HepG2 (cell line): ENCODE measurements at places on chromosomes 4 and X. TPM values are rescaled to one million over a fixed set of nuclear protein-coding genes. Genes with fewer than 3 reads are reported as not detected.

DNA sequence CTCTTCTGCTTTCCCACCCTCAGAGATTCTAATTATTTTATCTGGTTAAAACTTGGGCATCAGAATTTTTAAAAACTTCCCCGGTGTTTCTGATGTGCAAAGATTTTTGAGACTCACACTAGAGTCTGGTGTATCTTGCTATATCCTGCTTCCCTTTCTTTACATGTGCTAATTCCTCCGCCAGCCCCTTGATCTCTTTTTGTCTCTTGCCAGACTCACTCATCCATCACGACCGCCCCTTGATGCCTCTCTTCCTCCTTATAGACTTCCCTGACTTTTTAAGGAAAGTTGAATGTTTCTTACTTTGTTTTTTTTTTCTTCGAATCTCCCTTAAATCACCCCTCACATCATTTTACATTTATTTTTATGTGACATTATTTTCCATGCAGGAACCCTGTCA, 274.9 kb upstream of the PITX2 start:
- H3K4me1 ChIP-seq, result no peaks in the 10 kb centered on the region
- no peak overlapping the region for H3K4me3 ChIP-seq
- no peak overlapping the region for H3K27ac ChIP-seq
- DNase-seq, result no peak
- H3K36me3 ChIP-seq, result no peaks in the 10 kb centered on the region

DNA sequence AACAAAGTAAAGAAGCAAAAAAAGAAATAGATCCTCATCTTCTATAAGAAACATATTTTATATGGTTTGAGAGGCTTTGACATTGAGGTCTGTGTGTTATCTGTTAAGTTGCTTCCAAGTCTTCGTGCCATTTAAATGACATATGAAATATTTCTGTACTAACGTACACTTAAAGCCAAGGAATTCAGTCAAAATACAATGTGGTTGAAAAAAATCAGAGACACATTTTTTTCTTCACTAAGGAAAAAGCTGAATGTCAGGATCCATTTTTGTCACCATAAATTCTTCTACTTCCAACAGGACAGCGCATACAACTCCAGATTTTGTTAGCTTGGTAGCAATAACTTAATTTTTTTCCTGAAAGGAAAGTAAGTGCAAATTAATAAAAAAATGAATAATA, 168.5 kb downstream of the FAT4 start:
- no peak overlapping the region for H3K4me3 ChIP-seq
- no peaks in the 10 kb centered on the region for H3K4me1 ChIP-seq
- no peaks in the 10 kb centered on the region for H3K36me3 ChIP-seq
- no peak overlapping the region for H3K27ac ChIP-seq

DNA sequence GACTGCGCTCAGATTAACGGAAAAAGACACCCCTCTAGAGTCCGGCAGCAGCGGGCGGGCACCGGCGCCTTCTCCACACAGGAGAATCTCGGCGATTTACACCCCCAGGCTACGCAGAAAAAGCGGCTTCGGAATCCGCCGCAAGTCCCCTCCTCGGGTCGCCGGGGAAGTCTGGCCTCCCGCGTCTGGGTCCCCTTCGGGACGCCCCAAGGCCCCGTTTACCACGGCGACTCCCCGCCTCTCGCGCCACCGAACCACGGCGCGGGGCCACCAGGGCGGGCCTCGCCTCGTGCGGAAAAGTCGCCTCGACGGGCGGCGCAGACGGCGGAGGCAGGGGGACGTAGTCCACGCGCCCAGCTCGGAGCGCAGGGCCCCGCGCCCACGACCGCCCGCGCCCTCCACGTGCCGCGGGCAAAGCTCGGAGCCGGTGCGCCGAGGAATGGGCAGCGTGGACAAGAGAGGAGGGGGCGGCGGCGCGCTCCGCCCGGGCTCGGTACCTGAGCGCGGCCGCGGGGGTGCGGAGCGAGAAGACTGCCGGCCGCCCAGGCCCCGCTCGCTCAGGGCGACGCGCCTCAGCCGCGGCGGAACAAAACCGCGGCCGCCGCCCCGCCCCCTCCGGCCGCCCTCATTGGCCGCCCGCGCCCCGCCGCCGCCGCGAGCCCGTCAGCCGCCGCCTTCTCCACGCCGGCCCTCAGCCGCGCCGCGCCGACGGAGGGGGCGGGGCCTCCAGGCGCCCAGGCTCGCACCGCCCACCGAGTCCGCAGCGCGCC, at the start of gene FAM53A:
Gene FAM53A (minus strand): TSS at position 578 of the 770 bp plus-strand sequence. CDS start 15,572 bp downstream, outside the sequence.
- peak; percentile 58 for DNase-seq
- H3K4me1 ChIP-seq, result peaks cover 39% of the 10 kb centered on the region
- H3K4me3 ChIP-seq, result 0 out of 2 replicates have a peak within 1 kb of the TSS, but pooled peaks have one; percentile 6

DNA sequence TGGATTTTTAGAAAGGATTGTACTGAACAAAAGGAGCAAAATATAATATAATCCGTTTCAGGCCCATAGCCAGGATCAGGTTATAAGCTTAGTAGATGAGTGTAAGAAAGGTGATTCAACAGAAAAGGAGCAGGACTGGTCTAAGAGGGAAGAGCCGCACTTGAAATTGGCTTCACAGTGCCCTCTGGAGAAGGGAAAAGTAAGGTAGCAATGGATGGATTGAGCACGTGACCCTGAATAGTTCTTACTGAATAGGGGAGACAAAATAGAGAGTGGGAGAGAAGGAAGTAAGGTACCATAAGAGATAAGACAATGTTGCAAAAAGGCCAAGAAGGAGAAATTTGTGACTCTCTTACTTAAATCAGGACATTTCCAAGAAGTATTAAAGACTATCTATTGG, 15.6 kb downstream of the CXorf66 start:
- no peaks in the 10 kb centered on the region for H3K36me3 ChIP-seq
- H3K4me3 ChIP-seq, result no peak overlapping the region
- H3K4me1 ChIP-seq, result no peaks in the 10 kb centered on the region
- H3K27me3 ChIP-seq, result no peaks in the 10 kb centered on the region

GRCh38 chr4:98784947-98785706, 126.7 kb upstream of the TSPAN5 start:
- no peak overlapping the region for H3K27ac ChIP-seq
- H3K4me1 ChIP-seq, result 0 out of 2 replicates have a peak, but pooled peaks cover 3% of the 10 kb centered on the region
- H3K27me3 ChIP-seq, result no peaks in the 10 kb centered on the region
- no peak for DNase-seq
- no peak overlapping the region for H3K4me3 ChIP-seq

DNA sequence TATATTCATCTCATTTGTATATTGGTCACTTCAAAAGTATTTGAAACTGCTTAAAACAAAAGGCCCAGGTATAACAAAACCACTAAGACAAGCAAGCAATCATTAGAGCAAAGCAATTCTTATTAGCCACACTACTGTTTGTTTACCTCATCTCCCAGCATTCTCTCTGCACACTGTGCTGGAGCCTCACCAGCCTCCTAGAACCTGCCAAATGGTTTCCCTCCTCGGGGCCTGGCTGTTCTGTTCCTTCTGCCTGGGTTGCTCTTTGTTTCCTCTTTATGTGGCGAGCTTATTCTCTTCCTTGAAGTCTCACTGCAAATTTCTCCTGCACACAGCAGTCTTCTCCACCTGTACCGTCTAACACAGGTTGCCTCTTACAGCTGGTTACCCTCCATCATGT, 67.5 kb upstream of the MND1 start:
- no peaks in the 10 kb centered on the region for H3K36me3 ChIP-seq
- no peaks in the 10 kb centered on the region for H3K27me3 ChIP-seq
- H3K27ac ChIP-seq, result no peak overlapping the region
- no peaks in the 10 kb centered on the region for H3K4me1 ChIP-seq

DNA sequence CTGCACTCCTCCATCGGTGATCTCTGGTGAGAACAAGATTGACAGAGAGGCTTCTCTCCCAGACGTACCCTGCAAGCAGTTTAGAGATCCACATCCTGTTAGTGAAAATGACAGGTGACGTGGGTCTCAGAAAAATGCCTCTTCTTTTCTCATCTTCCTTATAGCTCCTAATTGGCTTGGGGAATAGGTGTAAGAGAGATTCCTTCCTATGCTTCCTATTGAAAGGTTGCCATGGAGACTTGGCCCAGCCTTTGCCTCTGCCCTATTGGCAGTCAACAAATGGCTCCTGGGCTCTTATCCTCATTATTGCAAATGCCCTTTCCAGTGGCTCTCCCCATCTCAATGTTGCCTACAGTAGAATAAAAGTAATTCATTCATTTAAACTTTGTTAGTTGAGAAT, 26.5 kb upstream of the DGKK start:
- H3K4me3 ChIP-seq, result no peak overlapping the region
- H3K36me3 ChIP-seq, result no peaks in the 10 kb centered on the region
- no peaks in the 10 kb centered on the region for H3K27me3 ChIP-seq

DNA sequence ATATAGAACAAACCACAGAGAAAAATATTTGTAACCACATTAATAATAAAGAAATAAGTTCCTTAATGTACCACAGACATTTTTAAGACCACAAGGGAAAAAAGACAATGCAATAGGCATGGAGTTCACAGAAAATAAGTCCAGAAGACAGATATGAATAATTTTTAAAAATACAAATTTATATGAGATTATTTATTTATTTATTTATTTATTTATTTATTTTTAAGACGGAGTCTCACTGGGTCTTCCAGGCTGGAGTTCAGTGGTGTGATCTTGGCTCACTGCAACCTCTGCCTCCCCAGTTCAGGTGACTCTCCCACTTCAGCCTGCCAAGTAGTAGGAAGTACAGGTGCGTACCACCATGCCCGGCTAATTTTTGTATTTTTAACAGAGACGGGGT, 53.7 kb downstream of the THAP9 start:
- H3K27ac ChIP-seq, result no peak overlapping the region
- H3K4me1 ChIP-seq, result no peaks in the 10 kb centered on the region
- DNase-seq, result no peak

GRCh38 chr4:4384837-4385236, 2.1 kb upstream of the NSG1 start:
- H3K36me3 ChIP-seq, result no peaks in the 10 kb centered on the region
- peak; percentile 12 for DNase-seq
- peaks cover 85% of the 10 kb centered on the region for H3K27me3 ChIP-seq

- no peak for DNase-seq
- no peaks in the 10 kb centered on the region for H3K27me3 ChIP-seq
- peaks cover 16% of the 10 kb centered on the region for H3K4me1 ChIP-seq
- no peak overlapping the region for H3K4me3 ChIP-seq
Observed at GRCh38 chrX:24646745-24647182, 383 bp downstream of the PCYT1B start.

DNA sequence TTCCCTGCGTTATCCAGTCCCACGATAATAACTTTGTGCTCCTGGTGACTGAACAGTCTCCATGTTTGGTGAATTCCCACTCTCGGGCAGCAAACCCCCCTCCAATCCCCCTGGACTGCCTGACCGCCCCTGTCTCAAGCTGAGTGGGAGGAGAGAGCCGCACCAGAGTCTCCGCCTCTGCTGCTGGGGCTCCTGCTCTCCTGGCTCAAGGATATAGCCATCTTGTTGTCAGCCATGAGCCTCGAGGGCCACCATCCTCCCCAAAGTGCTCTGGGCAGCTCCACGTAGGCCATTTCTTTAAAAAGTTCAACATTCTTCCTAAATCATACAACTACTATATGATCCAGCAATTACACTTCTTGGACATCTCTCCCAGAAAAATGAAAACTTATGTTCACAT, 49.3 kb upstream of the PGRMC1 start:
- H3K4me1 ChIP-seq, result peaks cover 12% of the 10 kb centered on the region; the same call in 1 of the 2 replicates
- no peak overlapping the region for H3K27ac ChIP-seq
- H3K27me3 ChIP-seq, result no peaks in the 10 kb centered on the region

- no peaks in the 10 kb centered on the region for H3K36me3 ChIP-seq
- H3K4me1 ChIP-seq, result peaks cover 22% of the 10 kb centered on the region
- H3K27me3 ChIP-seq, result no peaks in the 10 kb centered on the region
- H3K4me3 ChIP-seq, result no peak overlapping the region
- no peak for DNase-seq
Observed at GRCh38 chrX:155213731-155214130, 2.5 kb upstream of the VBP1 start.

DNA sequence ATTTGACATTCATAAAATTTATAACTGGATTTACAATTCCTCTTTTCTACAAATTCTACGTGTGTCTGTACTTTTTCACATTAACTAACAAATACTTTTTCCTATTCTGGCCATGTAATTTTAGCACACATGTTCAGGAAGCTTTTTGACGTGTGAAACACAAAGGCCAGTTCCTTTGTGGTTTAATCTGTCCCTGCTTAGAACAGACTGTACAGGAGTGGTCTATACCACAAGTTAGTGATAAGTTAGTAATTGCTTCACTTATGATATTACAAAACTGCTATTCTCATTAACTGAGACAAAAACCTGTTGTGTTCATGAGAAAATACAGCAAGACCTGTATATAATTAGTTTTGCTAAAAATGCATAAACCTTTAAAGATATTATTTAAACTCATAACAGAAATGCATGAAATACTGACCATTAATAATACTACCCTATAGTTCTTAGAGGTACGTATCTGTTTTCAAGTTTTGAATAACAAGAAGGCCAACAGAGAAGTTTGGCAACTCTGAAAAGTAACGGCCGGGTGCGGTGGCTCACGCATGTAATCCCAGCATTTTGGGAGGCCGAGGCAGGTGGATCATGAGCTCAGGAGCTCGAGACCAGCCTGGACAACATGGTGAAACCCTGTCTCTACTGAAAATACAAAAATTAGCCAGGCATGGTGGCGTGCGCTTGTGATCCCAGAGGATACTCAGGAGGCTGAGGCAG, 13.7 kb upstream of the AREG start:
- H3K27me3 ChIP-seq, result no peaks in the 10 kb centered on the region
- no peak overlapping the region for H3K4me3 ChIP-seq
- 0 out of 2 replicates have a peak, but pooled peaks cover 9% of the 10 kb centered on the region for H3K4me1 ChIP-seq
- no peak for DNase-seq

DNA sequence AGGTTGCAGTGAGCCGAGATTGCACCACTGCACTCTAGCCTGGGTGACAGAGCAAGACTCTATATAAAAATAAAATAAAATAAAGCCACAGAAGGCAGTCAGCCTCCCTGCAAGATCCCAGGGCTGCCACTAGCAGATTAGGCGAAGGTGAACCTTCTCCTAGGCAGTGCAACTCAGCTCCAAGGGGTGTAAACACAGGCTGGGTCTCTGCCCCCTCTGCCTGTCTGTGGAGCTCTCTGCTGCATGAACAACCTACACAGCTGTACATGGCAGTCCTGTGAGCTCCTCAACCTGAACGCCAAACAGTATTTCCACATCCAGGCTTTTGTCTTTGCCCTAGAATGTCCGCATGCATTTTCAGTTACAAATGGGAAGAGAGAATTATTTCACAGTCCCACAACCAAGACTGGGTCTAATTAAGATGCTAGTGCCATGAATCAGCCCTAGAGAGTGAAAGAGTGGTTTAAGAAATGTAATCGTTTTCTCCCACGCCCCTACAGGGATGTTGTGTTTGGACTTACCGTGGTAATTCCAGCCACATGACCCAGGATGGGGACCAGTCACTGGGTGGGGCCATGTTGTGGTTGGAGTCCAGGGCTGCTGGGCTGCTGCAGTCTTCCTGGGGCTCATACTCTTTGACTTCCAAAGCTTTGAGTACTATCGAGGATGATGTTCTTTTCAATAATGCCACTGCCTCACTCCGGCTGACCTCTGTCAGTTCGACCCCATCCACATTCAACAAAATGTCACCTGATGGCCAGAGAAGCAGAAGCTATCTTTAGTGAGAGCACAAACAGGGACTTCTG, 99.0 kb downstream of the FIP1L1 start:
- no peak overlapping the region for H3K4me3 ChIP-seq
- H3K27ac ChIP-seq, result no peak overlapping the region
- H3K36me3 ChIP-seq, result no peaks in the 10 kb centered on the region
- DNase-seq, result no peak
- no peaks in the 10 kb centered on the region for H3K27me3 ChIP-seq
- H3K4me1 ChIP-seq, result peaks cover 11% of the 10 kb centered on the region

The SOX3 gene
- total RNA-seq, result not detected in 2 replicates

The CPLX1 gene
- total RNA-seq, result 0.18 and 0.36 TPM in 2 replicates

The C4orf50 gene
- not detected in 2 replicates for total RNA-seq

The MAGEA12 gene
- total RNA-seq, result not detected in 2 replicates

The NDNF gene
- not detected in 2 replicates for total RNA-seq

The NMU gene
- not detected in 2 replicates for total RNA-seq

The RAB41 gene
- total RNA-seq, result not detected in 2 replicates
